Stimulated activated CD8-positive, alpha-beta memory T cell treated with anti-CD3 and anti-CD28 coated beads, Interleukin-12 subunit alpha, Interleukin-12 subunit beta, amount 100 ng/mL, for 1 hour (primary cell): ENCODE measurements at places on chromosomes 5 and 9.

DNA sequence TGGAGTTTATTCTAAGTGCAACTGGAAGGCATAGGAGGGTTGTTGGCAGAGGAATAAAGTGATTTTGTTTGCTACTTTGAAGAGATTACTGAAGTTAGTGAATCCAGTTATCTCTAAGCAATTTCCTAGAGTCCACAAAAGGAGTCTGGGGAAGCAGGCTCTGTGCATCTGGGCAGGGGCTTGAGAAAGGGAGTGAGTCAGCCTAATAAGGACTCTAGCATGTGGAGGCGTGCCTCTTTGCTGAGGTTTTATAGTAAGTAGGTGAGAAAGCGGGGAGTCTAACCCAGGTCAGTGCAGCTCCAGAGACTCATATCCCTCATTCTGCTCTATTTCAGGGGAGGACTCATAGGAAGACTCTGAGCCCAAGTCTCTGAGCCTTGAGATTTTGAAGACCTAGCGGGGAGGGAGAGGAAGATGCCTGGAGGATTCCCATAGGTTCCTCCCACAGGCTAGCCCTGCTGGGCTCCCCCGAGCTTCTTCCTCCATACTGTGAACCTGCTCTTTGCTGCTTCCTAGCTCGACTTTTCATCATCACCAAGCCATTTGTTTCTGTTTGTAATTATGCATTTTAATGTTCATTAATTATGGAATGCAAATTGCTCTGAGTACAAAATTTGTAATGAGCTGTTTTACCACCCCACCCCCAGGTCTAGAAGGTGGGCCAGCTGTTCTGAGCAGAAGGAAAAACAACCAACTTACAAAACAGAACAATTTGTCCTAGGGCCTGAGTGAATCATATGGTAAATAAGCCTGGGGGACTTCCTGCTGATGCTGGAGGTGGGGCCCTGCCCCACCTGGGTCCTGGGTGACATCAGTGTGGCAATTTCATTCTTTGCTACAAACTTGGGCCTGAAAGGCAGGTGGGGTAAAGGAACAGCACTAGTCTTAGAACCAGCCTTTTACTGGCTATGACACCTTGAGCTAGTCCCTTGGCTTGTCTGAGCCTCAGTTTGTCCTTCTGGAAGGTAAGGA, 150.2 kb downstream of the TRIM32 start:
- no peak for DNase-seq

- DNase-seq = no peak
Observed at GRCh38 chr9:118693645-118694044, 675.6 kb downstream of the BRINP1 start.

DNA sequence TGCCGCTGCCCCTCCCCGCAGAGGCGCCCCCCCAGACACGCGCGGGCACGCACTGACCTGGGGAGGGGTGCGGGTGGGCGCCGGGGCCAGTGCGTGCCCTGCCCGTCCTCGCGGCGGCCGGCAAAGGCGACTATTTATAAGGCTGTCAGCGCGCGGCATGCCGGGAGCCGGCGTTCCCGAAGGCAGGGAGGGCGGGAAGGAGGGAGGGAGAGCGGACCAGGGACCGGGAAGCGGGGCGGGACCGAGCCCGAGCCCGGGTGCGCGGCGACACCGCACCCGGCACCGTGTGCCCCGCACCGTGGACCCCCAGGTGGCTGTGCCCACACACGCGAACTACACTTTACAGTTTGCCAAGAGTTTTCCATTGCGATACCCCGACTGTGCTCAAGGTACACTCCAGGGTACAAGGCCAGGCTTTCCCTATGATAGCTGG, at the start of gene AK1:
TSS of gene AK1 (minus strand) at position 110 of the 433 bp plus-strand sequence. CDS start 3,058 bp downstream, outside the sequence.
- no peak for DNase-seq

- DNase-seq = no peak
Observed at GRCh38 chr5:24245821-24246220, 399.0 kb downstream of the CDH10 start.

DNA sequence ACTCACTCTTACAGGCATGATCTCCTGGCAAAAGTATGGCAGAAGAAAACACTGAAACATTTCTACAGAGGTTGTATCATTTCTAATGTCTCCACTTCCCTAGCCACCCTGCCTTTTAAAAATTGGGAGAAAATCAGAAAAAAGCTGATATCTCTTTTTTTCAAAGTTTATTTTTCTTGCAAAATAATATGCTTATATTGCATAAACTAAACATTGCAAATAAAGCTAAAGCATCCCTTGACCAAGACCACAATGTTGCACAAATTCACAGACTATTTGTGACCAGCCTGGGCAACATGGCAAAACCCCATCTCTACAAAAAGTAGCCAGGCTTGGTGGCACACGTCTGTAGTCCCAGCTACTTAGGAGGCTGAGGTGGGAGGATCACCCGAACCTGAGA, 183.3 kb upstream of the ELAVL2 start:
- no peak for DNase-seq

- DNase-seq = no peak
Observed at GRCh38 chr5:44981708-44982107, 173.0 kb downstream of the MRPS30 start.

GRCh38 chr5:76617675-76618074, 5.5 kb downstream of the F2RL2 start:
- DNase-seq = no peak

- no peak for DNase-seq
Observed at GRCh38 chr5:56480078-56480704, 247.1 kb upstream of the ANKRD55 start.

GRCh38 chr9:32350682-32351081, 33.8 kb upstream of the ACO1 start:
- no peak for DNase-seq

GRCh38 chr9:95586326-95586725, 69.6 kb upstream of the PTCH1 start:
- no peak for DNase-seq

GRCh38 chr9:133735415-133735775, 2.8 kb downstream of the SARDH start:
- DNase-seq = no peak

DNA sequence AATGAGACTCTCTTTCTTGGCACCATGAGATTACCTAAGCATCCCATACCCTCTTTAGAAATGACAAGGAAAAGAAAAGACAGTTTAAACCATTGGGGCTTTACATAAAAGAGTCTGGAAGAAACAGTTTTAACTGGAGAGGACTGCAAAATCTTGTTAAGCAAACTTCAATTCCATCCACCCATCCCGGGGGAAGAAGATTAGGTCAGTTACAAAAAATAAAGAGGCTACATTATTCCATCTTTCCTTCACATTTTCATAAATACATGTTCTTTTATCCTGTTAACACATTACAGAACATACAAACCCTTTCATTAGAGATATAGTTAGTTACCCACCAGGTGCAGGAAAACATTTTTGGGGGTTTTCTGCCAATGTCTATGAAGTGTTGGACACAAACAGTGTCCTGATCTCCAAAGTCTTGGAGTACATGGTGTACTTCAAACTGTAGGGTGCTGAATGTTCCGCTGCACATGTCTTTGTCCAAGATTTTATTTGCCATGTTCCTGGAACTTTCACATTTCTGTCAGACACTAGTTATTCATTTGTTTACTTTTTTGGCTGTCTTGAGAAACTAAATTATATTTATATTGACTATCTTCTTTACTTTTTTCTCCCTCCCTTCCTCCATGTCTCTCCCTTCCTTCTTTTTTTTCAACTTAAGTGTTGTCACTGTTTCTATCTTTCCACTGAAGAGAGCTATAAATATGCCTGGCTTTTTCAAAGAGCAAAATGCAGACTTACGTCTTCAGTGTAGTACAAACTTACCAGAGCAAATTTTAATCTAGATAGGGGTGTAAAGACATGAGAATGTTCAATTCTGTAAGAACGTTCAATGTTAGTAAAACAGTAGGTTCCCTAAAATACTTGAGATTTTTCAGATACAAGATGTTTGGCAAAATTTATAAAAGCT, 410.9 kb upstream of the PRR16 start:
- no peak for DNase-seq

GRCh38 chr5:96434201-96434645, 1.2 kb upstream of the PCSK1 start:
- DNase-seq = no peak

GRCh38 chr5:7518947-7519560, 123.1 kb downstream of the ADCY2 start:
- no peak for DNase-seq

GRCh38 chr5:10762776-10763500, 1.9 kb upstream of the DAP start:
- DNase-seq = no peak

GRCh38 chr5:68529581-68529980, 314.0 kb downstream of the PIK3R1 start:
- DNase-seq = no peak
